ENCODE measurements at places on chromosomes 11 and 22.

GRCh38 chr22:47919893-47920292 lies 1157.4 kb downstream of the TBC1D22A start:
- no peak for DNase-seq

- DNase-seq = peak; percentile 25
These were observed 371 bp downstream of the SMCO4 start for GRCh38 chr11:93542811-93543229.

DNA sequence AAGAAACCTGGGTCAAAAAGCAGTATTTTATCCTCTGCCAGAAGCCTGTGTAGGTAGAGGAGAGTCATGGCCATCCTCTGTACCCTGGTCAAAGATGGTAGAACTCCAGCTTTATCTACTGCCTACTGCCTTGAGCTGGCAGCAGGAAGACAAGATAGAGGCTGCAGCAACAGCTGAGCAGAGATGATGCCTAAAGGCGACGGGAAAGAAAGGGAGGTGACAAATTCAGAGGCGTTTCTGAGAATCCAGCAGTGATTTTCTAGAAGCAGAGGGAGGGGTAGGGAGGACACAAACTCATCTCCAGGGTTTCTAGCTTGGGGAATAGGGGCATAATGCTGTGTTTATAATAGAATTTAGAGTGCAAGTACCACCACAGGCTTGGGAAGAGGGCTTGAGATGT lies 15.5 kb upstream of the C1QTNF4 start:
- DNase-seq = no peak

DNA sequence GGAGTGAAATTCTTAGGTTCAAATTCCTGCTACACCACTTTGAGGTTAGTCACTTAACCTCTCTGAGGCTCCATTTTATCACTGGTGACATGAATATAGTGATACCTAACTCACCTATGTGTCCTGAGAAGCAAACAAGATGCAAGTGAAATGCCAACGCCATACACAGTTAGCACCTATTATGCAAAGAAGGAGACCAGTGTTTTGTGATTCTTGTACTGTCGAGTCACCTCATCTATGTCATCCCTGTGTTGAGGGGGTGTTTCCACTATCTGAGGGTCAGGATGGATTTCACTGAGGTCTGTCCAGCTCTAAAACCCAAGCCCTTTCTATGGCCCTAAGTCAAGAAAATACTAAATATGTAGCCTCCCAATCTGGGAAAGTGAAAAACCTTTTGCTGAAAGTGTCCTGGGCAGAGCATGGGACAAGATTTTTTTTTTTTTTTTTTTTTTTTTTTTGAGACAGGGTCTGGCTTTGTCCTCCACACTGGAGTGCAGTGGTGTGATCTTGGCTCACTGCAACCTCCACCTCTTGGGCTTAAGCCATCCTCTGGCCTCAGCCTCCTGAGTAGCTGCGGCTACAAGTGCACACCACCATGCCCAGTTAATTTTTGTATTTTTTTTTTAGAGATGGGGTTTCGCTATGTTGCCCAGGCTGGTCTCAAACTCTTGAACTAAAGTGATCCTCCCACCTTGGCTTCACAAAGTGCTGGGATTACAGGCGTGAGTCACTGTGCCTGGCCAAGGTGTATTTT lies 5.0 kb upstream of the MCM5 start:
- no peak for DNase-seq

DNA sequence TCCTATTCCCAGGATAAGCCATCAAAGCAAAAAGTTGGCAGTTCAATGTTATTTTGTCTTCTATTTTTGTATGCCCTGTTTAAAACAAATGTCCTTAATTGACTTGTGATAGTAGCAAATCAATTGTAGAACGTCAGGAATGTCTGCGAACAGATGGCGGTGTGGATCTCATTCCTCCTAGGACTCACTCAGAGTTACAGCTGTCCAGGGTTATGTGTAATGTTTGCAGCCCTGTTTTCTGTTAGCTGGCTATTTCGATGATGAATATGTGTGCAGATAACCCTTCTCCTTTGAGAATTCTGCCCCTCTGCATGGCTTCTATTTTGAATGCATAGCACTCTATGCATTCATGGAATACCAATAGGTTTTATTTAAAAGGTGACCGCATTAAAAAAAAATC lies 1248.0 kb upstream of the CNTN5 start:
- no peak for DNase-seq

GRCh38 chr11:109071712-109072524 lies 350.1 kb upstream of the C11orf87 start:
- DNase-seq = no peak

DNA sequence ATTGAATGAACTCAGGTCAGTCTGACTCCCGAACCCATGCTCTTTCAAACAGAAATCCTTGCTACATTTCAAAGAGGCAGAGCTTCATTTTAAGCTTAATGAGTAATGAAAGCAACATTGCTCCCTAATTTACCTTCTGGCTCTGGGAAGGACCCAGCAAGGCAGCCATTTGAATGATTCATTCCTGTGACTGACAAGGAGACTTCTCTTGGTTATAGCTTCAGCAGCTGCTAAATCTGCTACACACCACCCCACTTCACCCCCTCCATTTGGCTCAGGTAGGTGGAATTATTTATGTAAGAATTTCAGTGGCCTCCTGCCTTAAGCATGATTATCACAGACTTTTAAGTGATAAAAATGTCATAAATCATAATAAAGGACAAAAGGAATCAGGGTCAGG lies 117.7 kb downstream of the KCNC1 start:
- no peak for DNase-seq

- DNase-seq = no peak
These were observed 10.6 kb downstream of the SPTBN2 start for GRCh38 chr11:66718320-66718971.

GRCh38 chr11:33387581-33387980 lies 130.4 kb downstream of the HIPK3 start:
- DNase-seq = no peak

DNA sequence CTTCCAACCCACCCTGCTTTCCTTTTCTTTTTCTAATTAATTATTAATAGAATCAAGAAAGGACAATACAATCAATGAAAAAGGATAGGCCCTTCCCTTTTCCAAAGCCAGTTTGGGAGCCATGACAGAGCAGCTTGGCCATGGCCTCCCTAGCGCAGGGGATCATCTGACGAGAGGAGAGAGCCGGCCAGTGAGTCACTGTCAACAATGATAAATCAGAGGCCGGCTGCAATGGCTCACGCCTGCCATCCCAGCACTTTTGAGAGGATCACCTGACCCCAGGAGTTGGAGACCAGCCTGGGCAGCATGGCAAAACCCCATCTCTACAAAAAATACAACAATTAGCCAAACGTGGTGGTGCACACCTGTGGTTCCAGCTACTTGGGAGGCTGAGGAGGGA lies 27.5 kb upstream of the KRTAP5-7 start:
- DNase-seq = no peak

DNA sequence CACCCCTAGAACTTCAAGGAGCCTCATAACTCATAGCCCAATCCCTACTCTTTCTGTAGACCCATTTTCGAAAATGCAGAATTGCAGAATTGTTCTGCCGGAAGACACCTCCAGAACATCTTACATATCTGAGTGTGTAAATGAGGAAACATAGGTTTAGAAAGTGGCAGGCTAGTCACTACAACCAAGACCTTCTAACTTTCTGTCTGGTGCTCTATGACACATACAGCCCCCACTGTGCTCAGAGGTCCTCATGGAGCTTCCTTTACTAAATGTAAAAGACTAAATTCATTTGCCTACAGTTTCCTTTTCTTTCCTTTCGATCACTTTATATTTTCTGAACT lies 132.1 kb upstream of the DDI1 start:
- DNase-seq = no peak

DNA sequence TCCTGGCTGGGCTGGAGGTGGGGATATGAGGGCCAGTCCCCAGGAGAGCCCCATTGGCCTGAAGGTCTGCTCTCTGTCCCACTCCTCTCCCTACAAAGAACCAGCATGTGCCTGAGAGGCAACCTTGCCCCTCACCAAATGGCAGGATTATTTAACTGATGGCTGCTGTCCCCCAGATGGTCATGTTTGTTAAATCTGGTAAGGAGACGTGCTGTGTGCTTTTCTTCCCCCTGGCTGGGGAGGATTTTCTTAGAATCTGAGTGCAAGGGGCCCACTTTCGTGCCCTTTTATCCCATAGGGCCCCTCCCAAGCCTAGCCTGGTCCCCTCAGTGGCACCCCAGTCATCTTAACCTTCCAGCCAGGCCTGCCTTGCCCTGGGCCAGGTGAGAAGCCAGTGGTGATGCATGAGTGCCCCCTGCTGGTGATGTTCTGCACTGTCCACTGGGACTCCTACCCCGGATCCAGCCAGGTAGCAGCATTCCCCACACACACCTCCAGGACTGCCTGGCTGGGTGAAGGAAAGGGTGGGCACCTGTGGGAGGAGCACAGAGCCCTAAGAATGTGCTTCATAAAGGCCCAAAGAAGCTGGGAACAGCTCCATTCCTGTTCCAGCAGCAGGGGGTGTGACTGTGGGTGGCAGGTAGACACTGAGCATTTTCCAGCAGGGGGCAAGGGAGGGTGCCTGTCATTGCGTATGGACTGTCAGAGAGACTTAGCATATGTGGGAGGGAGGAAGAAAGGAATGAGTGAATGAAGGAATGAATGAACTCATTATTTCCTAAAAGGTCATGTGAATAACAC lies 28.9 kb downstream of the MFNG start:
- peak; percentile 94 for DNase-seq

DNA sequence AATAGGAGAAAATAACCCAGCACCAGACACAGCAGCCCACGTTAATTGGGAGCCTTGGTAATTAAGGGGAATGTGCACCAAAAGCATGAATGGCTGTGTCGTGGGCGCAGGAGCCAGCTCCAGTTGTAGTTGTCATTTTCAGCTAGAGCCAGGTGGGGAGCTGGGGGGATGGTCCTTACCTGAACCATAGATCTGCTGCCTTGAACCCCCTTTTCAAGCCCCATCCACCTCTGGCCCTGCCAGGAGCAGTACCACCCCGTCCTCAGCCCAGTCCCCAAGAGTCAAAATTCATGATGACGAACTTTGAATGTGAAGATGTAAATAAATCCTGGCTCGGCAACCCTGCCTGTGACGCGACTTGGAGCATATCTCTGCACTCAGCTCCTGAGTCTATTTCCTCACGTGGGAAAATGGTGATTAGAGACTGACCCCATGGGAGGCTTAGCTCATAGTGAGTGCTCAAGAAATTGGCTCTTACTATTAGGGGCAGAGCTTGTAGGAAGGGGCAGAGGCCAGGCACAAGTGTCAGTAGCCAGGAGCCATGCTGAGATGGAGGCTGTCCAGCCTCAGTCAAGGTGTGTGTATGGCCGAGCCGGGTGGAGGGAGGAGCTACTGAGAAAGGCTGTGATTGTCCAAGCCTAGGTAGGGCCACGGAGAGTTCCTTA lies 794 bp upstream of the FXYD6 start:
- DNase-seq = no peak

DNA sequence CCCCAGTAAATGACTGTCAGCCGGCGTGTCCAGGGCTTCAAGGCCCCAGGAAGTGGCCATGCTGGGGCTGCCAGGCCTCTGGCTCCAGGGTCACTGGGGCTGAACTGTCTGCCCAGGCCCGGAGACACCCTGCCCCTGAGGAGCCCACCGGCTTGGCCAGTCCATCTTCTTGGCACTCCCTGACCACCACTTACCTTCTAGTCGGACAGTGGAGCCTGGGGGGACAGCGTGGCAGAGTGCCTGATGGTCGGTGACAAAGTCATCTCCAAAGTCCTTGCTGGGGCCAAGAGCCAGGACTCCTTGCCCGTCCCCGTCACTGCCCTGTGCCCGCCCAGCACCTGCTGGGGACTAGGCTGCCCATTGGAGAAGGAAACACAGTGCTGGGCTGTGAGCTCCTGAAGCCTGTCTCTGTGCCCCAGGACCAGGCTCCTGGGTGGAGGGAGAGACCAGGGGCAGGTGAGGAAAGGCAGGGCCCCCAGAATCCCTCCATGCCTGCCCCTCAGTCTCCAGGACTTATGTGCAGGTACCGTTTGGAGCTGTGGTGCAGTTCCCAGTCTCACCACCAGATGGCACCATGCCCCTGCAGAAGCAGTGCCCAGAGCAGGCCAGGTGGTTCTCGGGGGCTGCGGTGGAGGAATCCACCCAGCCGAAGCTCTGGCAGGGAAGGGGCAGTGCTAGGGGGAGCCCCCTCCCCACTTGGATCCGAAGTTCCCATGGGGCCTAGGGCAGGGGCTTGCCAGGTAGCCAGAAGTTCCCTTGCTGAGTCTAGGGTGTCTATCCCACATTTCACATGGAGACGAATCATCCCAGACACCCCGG lies 6.0 kb upstream of the CCDC188 start:
- peak; percentile 98 for DNase-seq

- no peak for DNase-seq
These were observed 1.5 kb downstream of the MAPK11 start for GRCh38 chr22:50268655-50269113.

DNA sequence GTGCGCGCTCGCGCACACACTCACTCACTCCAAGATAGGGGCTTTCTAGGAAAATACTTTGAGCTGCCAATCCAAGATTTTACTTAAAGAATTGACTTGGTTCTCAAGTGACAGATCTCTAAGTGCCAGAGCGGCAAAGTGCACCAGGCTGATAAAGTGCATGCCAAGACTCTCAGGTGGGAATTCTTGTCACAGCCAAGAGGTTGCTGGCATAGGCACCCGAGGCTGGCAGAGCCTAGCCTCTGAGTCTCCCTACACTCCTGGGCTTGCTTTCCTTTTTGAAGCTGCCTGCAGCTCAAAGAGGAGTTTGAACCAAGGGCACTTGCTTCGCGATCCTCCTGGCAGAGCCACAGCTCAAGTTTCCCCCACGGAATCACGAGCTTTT lies 2.5 kb upstream of the ADM start:
- DNase-seq = no peak

DNA sequence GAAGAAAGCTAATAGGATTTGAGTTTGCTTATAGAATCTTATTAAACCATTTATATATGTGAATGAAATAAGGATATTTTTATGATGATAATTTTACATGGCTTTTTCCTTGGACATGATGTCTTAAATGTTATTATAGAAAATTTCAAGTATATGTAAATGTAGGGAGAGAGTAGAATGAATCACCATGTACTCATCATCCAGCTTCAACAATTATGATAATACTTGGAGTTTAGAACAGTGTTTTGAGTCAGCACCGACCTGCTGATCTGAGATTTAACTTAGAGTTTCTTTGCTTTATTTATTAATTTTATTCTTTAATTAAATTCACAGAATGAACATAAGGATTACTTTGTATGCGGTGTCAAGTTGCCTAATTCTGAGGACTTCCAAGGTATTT lies 193.5 kb downstream of the UVRAG start:
- DNase-seq = no peak

DNA sequence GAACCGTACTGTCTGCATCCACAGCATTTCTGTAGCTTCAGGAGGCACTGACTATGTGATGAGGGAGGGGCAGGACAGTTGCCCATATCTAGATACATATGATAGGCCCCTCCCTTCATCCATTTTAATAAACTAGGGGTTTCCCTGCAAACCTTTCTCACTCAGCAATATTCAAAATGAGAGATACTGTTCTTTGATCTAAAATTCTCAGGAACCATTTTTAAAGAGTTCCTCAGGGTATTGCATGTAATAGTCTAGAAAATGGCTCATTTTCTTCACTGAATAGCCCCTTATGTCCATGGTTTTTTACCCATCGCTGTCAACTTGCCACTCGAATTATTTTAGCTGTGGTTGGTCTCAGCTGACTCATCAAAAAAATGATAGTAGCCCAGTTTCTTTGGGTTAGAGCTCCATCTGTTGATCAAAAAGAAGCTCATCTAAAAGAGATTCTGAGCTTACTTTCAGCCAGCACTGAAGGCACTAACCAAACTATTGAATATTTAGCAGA lies 37.0 kb upstream of the DNAJB7 start:
- DNase-seq = peak; percentile 38
